Ammon's horn (tissue), 1 donor: ENCODE measurements at places on chromosomes 2 and 18.

- DNase-seq, result peak; percentile 40
These were observed 608.3 kb downstream of the GALR1 start for GRCh38 chr18:77857678-77858655.

DNA sequence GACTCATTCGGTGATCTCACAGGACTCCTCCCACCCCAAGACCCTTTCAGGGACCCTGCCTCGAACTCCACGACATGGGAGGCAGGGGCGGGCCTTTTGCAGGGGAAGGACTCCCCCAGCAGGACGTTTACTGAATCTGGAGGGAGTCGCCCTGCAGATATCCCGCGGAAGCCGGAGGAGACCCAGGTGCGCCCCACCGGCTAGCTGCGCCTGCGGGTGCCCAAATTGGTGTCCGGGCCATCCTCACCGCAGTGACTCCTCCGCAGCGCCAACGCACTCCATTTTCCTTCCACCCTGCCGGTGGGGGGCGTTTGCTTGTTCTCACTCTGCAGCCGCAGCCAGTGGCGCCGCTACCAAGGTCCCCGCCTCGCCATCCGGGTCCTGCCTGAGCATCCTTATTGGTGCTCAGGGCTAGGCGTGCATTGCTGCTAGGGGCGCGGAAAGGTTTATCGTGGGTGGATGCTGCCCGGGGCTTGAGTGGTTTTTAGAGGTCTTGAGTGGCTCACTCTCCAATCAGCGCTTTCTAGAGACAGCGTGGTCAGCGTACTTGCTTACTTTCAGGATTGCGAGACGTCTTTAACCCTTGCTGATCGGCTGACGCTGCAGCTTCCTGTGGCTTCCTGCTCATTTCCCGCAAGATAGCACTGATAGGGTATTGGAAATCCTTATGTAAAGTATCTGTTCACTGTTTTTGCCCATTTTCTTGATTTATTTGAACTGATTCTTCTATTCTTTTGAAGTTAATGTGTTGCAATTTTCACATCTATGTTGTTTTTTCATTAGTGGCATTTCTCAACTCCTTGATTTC lies 81.4 kb downstream of the BIN1 start:
- DNase-seq, result peak; percentile 93

GRCh38 chr2:40321016-40321623 lies 130.8 kb downstream of the SLC8A1 start:
- no peak for DNase-seq

DNA sequence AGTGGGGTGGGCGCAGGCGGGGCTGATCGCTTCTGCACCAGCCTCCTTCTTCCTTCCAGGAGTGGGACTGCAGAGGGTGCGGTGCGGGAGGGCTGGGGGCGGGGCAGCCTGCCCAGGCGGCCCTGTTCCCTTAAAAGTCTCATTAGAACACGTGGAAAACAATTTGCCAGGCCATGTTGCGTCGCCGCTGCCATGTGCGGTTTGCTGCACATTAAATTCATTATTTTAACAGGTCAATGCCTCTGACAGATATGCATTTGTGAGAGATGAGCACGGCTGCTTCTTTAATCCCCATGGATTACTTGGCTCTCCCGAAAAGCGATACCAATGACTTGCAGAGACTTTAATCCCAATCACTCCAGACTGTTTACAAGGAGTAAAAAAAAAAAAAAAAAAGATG lies 139.0 kb downstream of the CELF4 start:
- no peak for DNase-seq

- DNase-seq, result no peak
These were observed 83.1 kb downstream of the FAM210A start for GRCh38 chr18:13643261-13643751.

DNA sequence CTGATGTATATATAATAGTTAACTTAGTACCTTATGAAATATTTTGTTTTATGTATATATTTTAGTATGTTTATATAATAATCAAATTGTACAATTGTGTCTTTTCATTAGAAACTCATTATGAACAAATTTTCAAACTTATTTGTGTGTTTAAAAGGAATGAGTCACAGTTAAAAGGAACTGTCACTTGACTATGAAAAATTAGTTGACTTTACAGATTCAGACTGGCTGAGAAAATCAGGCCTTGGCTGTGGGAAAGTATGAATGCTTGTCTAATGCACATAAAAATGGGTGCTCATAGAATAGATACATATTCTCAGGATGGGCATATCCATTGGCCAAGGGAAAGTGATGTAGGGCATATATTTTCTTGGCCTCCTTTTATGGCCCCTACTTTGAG lies 576.8 kb downstream of the SATB2 start:
- DNase-seq, result no peak

DNA sequence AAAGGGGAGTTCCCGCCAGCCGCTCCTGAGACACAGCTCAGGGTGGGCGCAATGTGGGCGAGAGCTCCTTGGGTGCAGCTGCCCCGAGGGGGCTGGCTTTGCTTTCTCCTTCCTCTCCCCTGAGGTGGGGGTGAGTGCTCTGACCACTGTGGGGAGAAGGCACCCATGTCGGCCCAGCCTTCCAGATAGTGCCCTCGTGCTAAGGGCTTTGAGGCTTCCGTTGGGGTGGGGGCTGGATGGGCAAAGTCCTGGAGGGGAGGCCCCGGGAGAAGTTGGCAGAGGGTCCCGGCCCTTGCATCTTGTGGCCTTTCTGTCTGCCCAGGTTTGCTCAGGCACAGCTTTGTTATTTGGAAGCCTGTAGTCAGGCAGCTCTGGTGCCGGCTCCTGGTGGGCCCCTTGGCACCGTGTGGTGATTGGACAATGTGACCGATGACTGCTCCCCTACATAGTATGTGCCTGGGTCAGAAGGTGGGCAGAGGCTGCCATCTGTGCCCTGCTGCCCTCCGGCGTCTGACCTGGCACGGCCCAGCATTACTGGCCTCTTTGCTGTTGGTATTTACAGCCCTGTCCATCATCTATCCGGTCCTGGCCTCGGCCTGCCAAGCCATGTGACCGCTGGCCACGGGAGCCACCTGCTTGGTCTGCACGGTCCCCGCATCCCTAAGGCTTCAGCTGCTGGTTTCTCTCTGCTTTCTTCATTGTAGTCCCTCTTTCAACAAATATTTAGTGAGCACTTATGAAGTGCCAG lies 50.8 kb downstream of the TWIST2 start:
- no peak for DNase-seq

- DNase-seq, result no peak
These were observed 2.1 kb downstream of the PCBP1 start for GRCh38 chr2:70089220-70089982.

DNA sequence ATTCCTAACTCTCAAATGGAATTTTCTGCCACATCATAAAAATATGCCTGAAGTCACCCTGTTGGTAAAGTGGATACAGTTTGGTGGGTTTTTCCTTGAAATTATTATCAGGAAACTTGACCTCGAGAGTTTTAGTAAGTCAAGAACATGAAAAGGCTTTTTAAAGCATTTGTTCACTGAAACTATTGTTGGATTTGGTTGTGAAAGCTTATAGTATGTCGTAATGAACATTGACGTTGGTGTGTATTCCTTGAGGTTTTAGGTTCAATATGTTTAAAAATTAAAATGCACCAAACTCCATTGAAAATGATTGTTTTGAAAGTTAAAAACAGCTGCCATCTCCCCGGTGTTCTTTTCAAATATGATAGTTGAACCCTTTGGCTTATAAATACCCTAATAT lies 30.8 kb downstream of the AOX1 start:
- no peak for DNase-seq

GRCh38 chr2:72173640-72174321 lies 26.1 kb upstream of the CYP26B1 start:
- no peak for DNase-seq

DNA sequence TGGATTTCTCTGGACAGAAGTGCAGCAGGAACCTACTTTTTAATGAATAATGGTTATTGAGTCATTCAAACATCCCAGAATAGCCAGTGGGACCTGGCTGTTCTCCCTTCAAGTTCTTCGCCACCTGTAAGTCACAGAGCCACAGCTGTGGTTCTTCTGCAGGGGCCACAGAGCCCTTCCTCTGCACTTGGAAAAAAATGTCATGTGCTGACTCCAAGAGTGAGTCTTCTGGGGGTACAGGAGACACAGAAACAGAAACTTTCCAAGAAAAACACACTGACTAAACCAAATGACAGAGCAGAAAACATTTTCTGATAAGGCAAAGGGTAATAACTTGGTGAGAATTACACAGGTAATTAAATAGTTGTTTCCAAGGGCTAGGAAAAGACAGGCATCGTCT lies 68.7 kb upstream of the FN1 start:
- DNase-seq, result no peak

- no peak for DNase-seq
These were observed 176.1 kb downstream of the INSIG2 start for GRCh38 chr2:118264232-118264990.

- DNase-seq, result no peak
These were observed 51.3 kb upstream of the ITSN2 start for GRCh38 chr2:24411488-24412151.

DNA sequence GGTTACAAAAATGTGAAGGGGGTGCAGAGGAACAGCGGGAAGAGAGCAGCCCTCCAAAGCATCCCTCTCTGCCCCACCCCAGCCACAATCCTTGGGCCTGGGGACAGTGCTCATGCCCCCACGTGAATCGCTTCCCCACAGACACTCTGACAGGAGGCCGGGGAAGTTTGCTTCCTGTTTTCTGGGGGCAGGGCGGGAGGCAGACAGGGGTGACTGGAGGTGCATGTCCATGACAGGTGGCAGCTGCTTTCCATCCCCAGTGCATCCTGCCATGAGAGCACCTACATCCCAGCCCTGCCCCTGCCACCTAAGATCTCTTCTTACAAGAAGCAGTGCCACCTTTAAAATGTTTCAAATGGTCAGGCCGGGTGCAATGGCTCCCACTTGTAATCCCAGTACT lies 47.2 kb upstream of the UBE2F start:
- DNase-seq, result no peak

GRCh38 chr2:55732854-55733253 lies 39.2 kb upstream of the PNPT1 start:
- no peak for DNase-seq

- DNase-seq, result no peak
These were observed 17.0 kb upstream of the BCL2 start for GRCh38 chr18:63336366-63337099.

GRCh38 chr2:239868556-239869181 lies 156.5 kb downstream of the NDUFA10 start:
- no peak for DNase-seq

GRCh38 chr2:223956300-223956699 lies 963 bp upstream of the MRPL44 start:
- no peak for DNase-seq

DNA sequence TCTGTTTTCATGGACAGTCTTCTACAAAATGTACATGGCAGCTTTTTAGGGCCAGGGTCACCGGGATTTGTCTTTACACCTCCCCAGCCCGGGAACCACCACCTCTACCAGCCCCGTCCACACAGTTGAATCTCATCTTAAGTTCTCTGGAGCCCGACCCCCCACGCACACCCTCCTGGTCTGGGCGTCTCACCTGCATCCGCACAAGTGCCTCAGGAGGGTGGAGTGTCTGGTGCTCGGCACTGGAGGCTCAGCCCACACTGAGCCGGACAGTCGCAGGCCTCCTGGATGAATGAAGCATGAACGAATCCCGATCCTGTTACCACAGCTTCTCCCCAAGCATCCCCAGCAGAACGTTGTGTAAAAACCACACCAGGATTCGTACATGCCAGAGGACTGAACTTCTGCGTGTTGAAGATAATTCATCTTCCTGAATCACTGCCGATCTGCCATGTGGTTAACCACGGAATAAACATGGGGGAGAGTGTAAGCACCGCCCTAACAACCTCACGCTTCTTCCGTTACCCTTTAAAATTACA lies 162.0 kb downstream of the RTP5 start:
- no peak for DNase-seq

GRCh38 chr18:79483971-79484491 lies 88.3 kb downstream of the NFATC1 start:
- no peak for DNase-seq

GRCh38 chr2:17966798-17967197 lies 88.3 kb downstream of the KCNS3 start:
- no peak for DNase-seq

GRCh38 chr2:218755567-218756404 lies 26.2 kb upstream of the CYP27A1 start:
- no peak for DNase-seq

- no peak for DNase-seq
These were observed 221.3 kb upstream of the CRIM1 start for GRCh38 chr2:36134281-36134680.

- no peak for DNase-seq
These were observed 107.9 kb upstream of the NDUFV2 start for GRCh38 chr18:8994603-8995002.

DNA sequence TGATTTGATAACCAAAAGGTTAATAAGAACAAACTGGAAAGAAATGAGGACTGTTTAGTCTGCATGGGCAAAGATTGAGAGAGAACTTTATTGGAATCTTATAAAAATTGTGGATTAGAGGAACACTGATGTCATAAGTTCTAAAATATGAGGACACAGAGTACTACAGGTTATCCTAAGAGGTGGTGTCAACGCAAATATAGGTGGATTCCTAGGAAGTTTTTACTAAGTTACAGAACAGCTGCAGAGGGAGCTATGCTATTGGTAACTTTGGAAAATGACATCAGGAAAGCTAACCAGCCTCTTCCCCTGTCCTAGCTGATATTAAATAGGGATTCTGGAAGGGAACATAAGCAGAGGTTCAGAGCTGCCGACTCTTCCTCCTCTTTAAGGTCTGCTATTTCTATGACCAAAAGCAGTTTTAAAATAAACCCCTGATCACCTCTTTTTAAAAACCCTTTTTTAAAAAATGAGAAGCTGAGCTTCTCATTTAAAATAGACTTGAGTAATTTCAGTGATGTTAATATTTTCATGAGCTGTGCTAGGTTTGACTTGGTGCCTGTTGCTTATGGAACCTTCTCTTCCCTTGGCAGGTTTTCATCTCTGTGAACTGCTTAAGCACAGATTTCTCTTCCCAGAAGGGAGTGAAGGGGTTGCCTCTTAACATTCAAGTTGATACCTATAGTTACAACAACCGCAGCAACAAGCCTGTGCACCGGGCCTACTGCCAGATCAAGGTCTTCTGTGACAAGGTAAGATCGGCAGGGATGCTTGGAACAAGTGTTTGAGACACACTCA lies 34.2 kb downstream of the GRHL1 start:
- no peak for DNase-seq

- no peak for DNase-seq
These were observed 95.3 kb downstream of the EVA1A start for GRCh38 chr2:75465317-75465984.

DNA sequence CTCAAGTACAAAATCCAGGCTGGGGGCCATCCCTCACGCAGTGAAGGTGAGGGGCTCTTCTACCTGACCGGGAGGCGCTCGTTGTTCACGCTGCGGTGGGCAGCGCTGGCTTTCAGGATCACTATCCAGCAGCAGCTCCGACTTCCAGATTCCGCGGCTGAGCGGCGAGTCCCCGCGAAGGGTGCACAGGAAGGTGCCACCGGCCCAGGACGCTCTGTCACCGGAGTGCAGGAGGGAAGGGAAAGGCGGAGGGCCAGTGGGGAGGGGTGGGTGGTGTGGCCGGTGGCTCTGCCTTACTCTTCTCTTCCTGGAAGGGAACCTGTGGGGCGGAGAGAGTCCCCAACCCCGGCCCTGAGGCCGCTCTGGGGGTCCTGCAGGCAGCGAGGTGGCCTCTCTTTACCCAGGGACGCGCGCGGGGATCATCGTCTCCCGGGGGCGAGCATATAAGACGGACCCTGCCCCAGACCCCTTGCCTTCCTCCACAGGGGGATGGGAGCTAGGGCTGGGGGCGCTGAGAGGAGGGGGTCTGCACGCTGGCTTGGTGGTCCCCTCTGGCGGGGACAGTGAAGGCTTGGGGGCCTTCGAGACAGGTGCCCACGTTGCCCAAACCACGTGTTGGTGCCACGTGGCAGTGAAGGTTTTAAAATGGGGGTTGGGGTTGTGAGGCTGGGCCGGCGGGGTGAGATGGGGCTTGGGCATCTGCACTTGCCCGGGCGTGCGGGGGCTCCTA lies 26.9 kb upstream of the HS6ST1 start:
- DNase-seq, result no peak

- DNase-seq, result no peak
These were observed 36.5 kb downstream of the KANSL3 start for GRCh38 chr2:96601382-96602292.
